Hepatic stellate cell (primary cell): ENCODE measurements at places on chromosomes 13 and 19.

GRCh38 chr13:55000043-55000442 is 1971.4 kb downstream of the OLFM4 start:
- no peak for DNase-seq

- DNase-seq = peak; percentile 74
These were observed 136.3 kb upstream of the SERP2 start for GRCh38 chr13:44237276-44237767.

DNA sequence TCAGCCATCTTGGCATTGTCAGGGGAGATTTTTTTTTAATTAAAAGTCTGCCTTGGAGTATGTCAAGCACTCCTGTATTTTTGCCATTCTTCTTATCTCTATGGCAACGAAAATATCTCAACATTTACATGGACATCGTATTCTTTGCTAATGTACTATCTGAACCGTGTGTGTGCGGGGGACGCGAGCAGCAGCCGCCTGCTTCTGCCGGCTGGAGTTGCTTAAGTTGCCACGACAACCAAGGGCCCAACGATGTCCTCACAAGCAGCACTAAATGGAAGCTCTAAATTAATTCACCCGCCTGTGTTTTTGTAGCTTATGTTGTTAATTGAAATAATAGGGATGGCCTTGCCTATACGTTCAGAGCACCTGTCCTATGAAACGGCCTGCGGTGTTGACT is 309.5 kb downstream of the TEX29 start:
- DNase-seq = no peak

- DNase-seq = no peak
These were observed 57.3 kb upstream of the LRCH1 start for GRCh38 chr13:46495651-46496050.

GRCh38 chr19:14363183-14364097 is 17.8 kb upstream of the ADGRE5 start:
- DNase-seq = peak; percentile 81

DNA sequence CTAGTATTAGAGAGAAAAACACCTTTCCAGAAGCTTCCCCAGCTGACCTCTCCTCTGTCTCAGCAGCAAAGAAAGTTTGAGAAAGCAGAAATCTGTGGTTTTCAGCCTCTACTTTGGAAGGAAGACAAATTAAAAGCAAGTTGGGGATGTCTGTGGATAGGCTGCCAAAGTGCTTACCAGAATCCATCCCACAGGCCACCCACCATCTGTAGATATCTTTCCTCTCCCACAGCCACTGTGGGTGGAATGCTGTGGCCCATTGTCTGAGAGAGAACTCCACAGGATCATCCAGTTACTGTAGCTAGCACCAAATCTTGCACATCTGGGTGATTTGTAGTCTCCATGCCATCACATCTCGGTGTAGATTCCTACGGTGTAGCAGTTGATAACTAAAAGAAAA is 133.5 kb downstream of the DNAJC15 start:
- no peak for DNase-seq

- no peak for DNase-seq
These were observed 23.4 kb upstream of the ZNF561 start for GRCh38 chr19:9644472-9644871.

DNA sequence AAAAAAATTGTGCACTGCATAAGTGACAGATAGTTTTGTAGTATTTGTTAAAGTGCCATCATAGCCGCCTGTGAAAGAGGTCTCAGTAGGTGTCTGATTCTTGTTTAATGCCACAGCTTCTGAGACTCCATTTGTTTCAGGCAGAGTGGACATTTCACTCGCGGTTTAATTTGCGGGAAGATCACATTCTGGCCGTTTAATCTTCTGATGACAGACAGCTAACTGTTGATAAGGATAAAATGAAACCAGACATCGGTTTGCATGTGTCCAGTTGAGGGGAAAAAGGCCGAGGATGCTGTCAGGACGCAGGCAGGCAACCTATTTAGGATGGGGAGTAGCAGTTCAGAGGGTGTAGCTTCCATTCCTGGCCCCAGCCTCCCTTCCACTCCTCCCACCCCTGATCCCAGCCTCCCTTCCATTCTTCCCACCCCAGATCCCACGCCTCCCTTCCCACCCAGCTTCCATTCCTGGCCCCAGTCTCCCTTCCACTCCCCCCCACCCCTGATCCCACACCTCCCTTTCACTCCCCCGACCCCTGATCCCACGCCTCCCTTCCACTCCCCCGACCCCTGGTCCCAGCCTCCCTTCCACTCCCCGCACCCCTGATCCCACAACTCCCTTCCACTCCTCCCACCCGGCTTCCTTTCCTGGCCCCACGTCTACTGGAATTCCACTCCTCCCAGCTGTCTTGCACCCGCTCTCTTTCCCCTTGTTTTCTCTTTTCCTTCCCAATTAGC is 23.8 kb downstream of the ATP11A start:
- no peak for DNase-seq

GRCh38 chr19:41957838-41958366 is 1.2 kb downstream of the RABAC1 start:
- peak; percentile 91 for DNase-seq
